ENCODE measurements at places on chromosomes 16 and 17.

DNA sequence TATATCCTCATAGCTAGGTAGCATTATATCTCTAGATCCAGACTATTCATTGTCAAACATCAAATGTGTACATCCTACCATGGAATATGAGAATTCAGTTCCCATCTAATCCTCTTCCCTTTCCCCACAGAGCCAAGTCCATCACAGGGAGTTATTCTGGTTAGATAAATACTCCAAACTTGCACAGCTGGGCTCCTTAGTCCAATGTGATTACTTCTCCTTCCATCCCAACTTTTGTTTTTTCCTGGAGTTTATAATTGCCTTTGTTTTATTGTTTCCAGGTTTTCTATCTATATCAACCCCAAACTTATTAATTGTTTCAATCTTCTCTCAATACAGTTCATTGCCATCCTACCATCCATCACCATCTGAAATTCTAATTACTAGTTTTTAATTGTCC lies 59.9 kb downstream of the MYH11 start:
- no peak for DNase-seq

DNA sequence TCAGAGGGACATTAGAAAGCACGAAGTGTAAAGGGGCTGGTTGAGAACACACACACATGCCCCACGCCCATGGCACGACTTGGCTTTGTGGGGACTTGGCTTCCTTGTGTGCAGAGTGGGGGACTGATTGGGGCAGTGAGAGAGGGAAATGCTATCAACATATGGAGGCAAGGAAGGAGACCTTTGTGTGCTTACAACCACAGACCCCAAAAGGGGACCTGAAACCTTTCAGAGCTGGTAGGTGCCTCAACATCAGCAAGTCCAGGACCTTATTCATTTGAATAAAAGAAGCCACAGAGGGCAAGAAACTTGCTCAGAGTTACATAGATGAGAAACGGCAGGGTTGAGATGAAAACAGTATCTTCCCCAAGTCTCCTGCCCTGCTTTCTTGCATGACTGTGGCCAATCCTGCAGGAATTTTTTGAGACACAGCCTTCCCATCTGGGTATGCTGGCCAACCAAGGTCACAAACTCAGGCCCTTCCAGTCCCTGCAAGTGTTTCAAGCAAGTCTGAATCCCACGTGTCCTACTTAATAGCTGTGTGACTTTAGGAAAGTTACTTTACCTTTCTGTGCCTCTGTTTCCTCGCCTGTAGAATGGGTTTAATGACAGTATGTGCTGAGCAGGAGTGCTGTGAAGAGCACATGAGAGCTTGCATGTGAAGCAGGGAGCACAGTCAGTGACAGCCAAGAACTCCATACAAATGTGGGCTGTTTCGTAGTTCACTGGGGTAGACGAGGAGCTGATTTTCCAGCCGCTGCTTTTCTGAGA lies 26.2 kb downstream of the C16orf78 start:
- DNase-seq: no peak

GRCh38 chr16:24953306-24953705 lies 61.9 kb downstream of the ARHGAP17 start:
- DNase-seq: no peak

DNA sequence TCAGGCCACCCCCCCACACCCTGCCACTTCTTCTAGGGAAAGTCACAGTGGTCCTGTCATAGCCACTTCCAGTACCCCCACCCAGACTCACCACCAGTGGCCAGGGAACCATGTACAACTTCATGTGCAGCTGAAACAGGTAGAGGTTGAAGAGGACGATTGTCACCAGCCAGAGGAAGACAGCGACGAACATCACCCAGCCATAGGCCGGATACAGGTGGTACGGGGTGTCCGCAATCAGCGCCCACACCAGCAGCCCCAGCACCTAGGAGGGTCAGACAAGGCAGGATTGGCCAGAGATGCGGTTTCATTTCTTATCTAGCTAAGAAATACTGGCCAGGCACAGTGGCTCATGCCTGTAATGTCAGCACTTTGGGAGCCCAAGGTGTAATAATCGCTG lies 16.7 kb downstream of the ARL2BP start:
- DNase-seq: no peak

DNA sequence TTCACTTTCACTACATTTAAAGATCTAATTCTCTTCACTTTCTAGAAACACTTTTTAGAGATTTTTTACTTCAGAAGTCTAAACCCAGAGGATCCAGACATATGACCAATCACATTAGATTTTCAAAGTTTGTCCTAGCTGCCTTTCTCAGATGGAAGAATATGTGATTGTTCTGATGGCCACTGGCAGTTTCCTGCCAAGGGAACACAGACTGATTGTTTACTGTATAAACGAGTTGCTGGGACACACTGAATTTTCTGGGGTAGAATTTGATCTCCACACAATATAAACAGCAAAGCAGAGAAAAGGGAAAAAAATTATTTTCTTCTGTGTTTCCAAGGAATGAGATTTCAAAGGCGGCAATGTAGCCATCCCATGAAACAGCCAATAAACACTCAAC lies 480.0 kb downstream of the TOX3 start:
- no peak for DNase-seq

- DNase-seq: peak; percentile 35
Measured at GRCh38 chr16:67857547-67858233, 10.2 kb upstream of the CENPT start.

- DNase-seq: no peak
Measured at GRCh38 chr17:17523731-17524490, 27.7 kb upstream of the RASD1 start.
